ENCODE measurements at places on chromosomes 16 and 17. TPM values are rescaled to one million over a fixed set of nuclear protein-coding genes. Genes with fewer than 3 reads are reported as not detected.

DNA sequence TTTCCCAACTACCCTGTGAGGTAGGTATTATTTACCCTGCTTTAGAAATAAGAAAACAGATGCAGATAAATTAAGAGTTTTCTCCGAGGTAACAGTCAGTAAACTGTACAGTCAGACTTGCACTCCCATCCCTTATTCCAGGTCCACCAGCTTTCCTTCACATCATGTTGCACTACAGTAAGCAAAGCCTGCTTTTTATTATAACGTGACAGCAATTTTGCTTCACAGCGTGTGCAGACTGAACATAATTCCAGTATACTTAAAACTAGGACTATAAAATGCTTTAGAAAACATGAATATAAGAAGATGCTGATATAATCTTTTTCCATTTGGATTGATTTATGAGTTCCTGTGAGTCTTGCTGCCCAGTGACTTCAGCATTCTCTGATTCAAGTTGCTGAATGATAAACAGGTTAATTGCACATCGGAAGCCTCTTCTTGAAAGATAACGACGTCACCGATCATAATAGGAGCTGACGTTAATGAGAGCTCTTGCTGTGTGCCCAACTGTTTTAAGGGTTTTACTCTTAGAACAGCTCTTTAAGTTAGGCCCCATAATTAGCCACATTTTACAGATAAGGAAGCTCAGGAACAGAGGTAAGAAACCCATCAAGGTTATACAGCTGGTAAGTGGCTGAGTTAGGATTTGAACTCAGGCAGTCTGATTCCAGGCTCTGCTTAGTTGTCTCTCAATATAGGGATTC lies 1.4 kb downstream of the LIG3 start:
- no peak for DNase-seq

GRCh38 chr16:57025941-57026777 lies 36.8 kb downstream of the NLRC5 start:
- no peak for DNase-seq

GRCh38 chr16:54285414-54286089 lies 1.0 kb downstream of the IRX3 start:
- peak; percentile 45 for DNase-seq

Gene YBX2
- total RNA-seq, result 0.24 TPM

GRCh38 chr17:63842173-63842539 lies 329 bp downstream of the SMARCD2 start:
- no peak for DNase-seq
